ENCODE measurements at places on chromosomes 5 and 9.

- DNase-seq = no peak
Observed at GRCh38 chr9:112310826-112311225, 22.6 kb downstream of the PTBP3 start.

DNA sequence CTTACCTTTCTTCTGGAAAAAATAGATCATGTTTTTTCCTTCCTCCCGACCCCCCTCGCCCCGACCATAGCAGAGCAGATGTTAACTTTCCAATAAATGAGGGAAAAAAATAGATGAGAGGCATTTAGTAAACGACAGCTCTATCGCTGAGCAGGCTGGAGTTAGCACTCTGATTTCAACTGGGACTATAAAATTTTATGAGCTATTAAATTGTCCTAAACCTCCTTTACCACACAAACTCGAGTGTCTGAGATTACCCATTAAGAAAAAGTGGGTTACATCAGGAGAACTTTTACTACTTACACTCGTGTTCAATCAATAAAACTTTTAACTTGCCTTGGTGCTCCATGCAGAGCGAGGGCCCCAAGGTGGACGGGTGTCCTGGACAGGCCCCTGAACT lies 59.8 kb upstream of the RNU6ATAC start:
- no peak for DNase-seq

DNA sequence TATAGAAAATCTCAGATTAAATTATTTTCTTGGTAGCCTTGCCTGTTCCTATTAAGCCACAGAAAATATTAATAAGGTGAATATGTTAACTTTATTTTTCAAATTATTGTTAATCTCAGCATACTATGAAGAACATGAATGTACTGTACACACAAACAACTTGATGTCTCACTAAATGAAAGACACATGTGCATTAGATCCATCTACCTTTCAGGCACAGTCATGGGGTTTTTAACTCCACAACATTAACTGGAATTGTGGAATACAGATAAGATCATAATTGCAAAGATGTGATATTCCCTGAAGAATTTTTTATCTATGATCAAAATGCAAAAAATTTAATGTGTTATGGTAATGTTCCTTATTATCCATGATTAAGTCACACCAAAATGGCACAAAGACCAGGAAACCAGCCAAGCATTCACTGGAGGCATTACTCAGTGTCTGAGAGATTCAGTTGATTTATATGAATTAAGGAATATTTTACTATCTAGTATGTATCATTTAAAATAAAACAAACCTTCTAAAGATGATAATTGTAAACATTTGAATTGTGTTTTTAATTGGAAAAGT lies 150.0 kb upstream of the VCAN start:
- DNase-seq = no peak

GRCh38 chr5:64273276-64273675 lies 107.6 kb downstream of the RNF180 start:
- DNase-seq = no peak

DNA sequence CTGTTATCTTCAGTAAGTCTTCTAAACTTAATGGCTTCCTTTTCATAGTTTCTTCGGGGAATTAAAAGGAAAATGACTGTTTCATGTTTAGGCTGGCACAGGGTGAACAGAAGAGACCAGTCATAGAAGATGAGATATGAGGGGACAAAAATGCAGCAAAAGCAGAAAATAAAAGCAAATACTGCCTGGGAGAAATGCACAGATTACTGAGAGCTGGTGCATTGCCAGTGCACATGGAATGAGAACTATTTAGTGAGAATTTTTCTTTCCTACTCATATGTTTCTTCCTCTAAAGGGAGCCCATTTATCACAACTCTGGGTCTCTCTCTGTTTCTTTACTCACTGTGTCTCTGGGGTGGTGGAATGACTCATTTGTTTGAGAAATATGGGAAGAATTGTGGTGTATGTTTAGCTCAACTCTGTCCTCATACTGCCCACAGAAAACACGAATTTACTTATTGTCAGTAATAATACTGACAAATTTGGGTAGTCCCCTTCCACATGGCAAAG lies 25.9 kb upstream of the ANKRD55 start:
- no peak for DNase-seq

GRCh38 chr5:60822285-60822556 lies 21.8 kb downstream of the ELOVL7 start:
- no peak for DNase-seq

GRCh38 chr5:167642779-167643517 lies 648.5 kb upstream of the WWC1 start:
- DNase-seq = no peak

DNA sequence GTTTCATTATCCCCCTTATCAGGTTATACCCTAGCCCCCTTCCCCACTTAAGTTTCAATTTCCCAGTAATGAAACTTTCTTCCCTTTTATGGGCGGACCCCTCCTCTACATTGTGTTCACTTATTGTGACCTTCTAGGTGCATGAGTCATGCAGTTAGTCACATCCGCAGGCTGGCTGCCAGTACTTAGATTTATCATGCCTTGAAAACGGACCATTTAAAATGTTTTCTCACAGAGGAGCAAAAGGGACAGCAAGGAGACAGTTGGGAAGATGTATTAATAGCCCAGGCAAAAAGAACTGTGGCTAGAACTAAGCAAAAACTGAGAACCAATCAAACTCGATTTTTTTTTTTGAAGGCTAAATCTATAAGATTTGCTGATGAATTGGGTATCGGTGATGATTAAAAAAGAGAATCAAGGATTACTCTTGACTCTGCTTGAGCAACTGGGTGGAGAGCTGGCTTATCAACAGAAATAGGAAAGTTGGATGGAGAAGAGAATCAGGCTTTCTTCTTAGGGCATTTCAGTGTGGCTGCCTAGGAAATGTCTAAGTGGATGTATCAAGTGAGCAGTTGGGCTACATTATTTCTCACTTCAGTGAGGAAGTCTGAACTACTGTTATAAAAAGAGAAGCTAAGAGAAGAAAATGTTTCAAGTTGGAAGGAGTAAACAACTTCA lies 615.0 kb downstream of the HINT1 start:
- DNase-seq = no peak

DNA sequence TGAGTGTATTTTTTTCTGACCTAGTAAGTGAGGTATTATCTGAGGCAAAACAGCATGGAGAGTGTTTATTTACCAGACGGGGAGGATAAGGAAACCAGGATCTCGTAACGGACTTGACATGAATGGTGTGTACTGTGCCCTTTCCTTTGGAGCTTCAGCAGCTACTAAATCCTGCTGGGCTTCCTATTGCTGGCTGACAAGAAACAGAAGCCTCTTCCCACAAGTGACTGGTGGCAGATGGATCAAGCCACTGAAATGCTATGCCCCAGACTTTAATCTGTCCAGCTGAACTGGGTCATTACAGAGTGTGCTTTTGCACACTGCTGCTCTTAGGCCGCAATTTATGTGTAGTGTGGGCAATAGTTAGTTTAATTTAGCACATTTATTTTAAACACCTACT lies 162.7 kb upstream of the MRPS30 start:
- no peak for DNase-seq

DNA sequence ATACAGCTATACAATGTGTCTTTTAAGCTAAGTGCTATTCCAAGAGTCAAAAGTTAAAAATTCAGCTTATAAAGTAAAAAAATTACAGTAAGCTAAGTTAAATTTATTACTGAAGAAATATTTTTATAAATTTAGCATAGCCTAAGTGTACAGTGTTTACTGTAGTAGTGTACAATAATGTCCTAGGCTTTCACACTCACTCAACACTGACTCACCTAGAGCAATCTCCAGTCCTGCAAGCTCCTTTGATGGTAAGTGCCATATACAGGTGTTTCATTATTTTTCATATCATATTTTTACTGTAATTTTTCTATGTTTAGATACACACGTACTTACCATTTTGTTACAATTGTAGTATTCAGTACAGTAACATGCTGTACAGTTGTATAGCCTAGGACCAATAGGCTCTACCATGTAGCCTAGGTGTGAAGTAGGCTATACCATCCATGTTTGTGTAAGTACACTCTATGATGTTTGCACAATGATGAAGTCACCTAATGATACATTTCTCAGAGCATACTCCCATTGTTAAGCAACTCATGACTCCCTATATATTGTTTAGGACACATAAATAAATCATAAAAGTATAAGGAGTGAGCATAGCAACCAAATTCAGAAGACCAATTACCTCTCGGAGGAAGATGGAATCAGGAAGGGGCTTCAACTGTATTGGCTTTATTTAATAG lies 165.1 kb upstream of the SLC30A5 start:
- no peak for DNase-seq

DNA sequence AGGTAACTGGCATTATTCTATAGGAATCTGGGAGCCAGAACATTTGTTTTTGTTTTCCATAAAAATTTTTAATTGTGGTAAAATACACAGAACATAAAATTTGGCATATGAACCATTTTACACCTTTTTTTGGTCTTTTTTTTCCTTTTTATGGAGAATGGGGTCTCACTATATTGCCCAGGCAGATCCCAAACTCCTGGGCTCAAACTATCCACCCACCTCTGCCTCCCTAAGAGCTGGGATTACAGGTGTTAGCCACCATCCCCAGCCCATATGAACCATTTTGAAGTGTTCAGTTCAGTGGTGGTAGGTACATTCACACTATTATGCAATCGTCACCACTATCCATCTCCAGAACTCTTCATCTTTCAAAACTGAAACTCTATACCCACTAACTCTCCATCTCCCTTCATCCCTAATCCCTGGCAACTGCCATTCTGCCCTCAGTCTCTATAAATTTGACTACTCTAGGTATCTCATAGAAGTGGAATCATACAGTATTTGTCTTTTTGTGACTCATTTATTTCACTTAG lies 13.4 kb downstream of the ZMAT2 start:
- DNase-seq = no peak

DNA sequence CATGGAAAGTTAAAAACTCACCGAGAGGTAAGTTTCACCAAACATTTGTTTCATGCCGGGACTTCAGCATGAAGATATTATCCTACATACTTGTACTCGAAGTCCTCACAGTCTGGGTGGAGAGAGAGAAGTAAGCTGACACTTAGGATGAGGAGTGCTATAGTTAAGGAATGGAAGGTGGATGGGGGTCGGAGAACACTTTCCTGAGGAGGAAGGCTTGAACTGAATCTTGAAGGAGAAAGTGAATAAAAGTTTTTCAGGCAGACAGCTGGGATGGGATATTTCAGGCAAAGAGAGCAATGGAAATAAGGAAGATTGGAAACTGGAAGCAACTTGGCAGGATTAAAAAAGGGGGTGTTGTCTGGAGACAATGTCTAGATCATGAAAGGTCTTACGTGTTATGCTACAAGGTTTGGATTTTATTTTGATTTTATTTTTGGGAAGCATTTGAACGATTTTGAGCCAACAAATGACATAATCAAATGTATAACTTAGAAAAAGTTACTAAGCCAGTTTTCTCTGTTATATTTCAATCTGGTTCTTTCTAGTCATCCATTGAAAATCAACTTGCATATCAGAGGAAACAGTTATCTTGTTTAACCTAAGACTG lies 167.1 kb downstream of the PAM start:
- no peak for DNase-seq

- DNase-seq = no peak
Observed at GRCh38 chr5:143284521-143284920, 119.0 kb downstream of the NR3C1 start.

DNA sequence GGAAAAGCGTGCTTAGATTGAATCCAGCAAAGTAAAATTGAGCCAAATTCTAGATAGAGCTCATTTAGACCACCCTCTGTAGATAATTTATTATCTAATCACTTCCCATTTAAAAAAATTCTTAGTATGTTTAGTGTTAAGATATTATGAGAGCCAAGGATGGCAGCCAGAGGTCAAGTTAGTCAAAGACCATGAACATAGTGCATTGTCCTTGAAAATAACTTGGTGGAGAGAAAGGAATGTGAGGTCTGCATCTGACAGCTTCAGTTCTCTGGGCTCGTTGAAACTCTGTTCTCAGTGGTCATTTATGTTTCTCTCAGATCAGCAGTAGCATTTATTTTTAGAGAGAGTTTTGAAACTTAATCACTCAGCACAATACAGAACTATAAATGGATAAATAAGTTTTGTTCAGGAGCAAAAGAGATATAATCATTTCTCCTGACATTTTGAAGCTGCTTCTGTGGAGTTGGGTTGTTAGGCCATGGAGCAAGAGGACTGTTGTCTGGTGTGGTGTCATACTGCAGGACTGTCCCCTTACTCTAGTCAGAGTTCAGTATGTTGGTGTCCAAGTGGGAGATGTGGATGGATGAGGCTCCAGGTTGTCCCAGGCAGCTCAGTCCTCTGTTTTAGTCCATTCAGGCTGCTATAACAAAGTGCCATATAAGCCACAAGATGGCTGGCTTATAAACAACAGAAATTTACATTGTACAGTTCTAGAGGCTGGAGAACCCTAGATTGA lies 337.7 kb downstream of the FBXL7 start:
- no peak for DNase-seq

DNA sequence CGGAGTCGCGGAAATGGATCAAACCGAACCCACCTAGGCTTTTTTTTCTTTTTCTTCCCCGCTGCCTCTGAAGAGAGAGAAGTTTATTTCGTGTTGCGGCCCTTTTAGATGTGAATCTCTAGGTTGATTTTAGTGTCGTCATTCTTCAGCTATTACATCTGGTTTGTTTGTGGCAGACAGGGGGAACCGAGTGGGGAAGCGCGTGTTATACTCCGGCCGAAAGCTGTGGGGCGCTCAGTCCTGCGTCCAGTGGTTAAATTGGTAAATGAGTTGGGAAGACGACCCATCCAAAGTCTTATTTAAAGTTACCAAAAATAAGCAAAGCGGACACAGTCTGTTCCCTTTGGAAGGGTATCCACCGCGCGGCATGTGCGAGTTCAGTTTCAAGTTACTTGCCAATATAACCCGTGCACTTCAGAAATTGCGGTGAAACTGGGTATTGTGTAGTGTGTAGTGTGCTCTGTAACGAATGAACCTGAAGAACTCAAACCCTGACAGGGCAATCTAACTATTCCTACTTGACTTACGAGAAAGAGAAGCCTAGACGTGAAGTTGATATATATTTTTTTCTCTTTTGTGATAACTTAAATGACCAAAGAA lies 1.3 kb downstream of the MAN2A1 start:
- DNase-seq = peak; percentile 67

GRCh38 chr9:124257844-124258606 lies at the start of gene NEK6:
TSS of gene NEK6 (plus strand) at chr9:124257949. CDS start at chr9:124301965, 44,016 bp downstream.
- DNase-seq = peak; percentile 52

DNA sequence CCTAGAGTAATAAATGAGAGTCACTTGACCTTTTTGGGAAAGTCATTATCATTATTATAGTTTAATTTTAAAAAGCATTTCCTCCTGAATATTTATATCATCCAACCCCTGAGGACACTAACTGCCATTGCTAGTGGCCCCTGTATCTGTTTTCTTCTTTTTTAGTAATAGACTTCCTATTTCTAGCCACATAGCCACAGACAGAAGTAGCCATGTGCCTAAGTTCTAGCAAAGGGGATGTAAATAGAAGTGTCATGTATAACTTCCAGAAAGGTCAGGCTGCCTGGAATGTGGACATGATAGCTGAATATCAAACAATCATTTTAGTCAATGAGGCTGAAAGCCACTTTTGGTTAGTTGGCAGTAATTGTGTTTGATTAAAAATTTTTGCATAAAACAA lies 37.5 kb upstream of the IQGAP2 start:
- no peak for DNase-seq
